ENCODE measurements at places on chromosomes 1 and 21. TPM values are rescaled to one million over a fixed set of nuclear protein-coding genes. Genes with fewer than 3 reads are reported as not detected.

The S100A16 gene
- total RNA-seq = 1.1 TPM

The ARHGEF16 gene
- 0.27 TPM for total RNA-seq

The KISS1 gene
- under 0.01 TPM for total RNA-seq

The SH2D5 gene
- not detected for total RNA-seq

The DPM3 gene
- total RNA-seq = 63.0 TPM

The NES gene
- total RNA-seq = under 0.01 TPM

The AIM2 gene
- under 0.01 TPM for total RNA-seq

The SLC30A10 gene
- not detected for total RNA-seq

The PTCH2 gene
- 0.27 TPM for total RNA-seq

The BRINP2 gene
- total RNA-seq = under 0.01 TPM

The GJA8 gene
- not detected for total RNA-seq

The SOD1 gene
- 130 TPM for total RNA-seq

The FCER1A gene
- total RNA-seq = 88.6 TPM

The GABRD gene
- total RNA-seq = 0.27 TPM

The AQP10 gene
- 0.54 TPM for total RNA-seq

The SERPINC1 gene
- total RNA-seq = under 0.01 TPM

The CLCA1 gene
- not detected for total RNA-seq

The GPR161 gene
- total RNA-seq = 4.0 TPM

The CHIA gene
- total RNA-seq = not detected

The LIPI gene
- not detected for total RNA-seq

The SPRR2F gene
- total RNA-seq = not detected

The NCF2 gene
- 3.0 TPM for total RNA-seq

The TMEM54 gene
- under 0.01 TPM for total RNA-seq

The TMCC2 gene
- total RNA-seq = 8.6 TPM

The PTPN22 gene
- total RNA-seq = 7.5 TPM

The LCA5L gene
- total RNA-seq = 0.27 TPM

The LGR6 gene
- total RNA-seq = 0.54 TPM

The LCE2C gene
- total RNA-seq = not detected

The OR2L2 gene
- 3.0 TPM for total RNA-seq

The MFAP2 gene
- total RNA-seq = 8.1 TPM
